Sigmoid colon (tissue), 7 donors: ENCODE measurements at places on chromosomes 2 and 18.

DNA sequence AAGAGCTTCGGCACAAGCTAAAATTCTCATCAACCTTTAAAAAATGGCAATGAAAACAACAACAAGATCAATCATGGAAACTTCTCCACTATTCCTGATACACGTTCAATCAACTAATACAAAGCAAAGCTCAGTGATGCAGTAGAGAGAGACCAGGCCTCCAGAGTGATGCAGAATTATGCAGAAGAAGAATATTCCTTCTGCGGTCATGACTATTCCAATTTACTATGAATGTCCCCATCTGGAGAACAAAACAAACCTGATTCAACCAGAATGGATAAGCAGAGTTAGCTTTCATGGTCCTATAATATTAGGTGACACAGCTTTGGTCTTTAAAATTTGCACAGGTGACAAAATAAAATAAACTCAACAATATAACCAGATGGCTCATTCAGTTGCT, 12.5 kb upstream of the MBOAT2 start:
- no peak for DNase-seq

GRCh38 chr2:10940596-10940995, 28.9 kb downstream of the KCNF1 start:
- DNase-seq = no peak

DNA sequence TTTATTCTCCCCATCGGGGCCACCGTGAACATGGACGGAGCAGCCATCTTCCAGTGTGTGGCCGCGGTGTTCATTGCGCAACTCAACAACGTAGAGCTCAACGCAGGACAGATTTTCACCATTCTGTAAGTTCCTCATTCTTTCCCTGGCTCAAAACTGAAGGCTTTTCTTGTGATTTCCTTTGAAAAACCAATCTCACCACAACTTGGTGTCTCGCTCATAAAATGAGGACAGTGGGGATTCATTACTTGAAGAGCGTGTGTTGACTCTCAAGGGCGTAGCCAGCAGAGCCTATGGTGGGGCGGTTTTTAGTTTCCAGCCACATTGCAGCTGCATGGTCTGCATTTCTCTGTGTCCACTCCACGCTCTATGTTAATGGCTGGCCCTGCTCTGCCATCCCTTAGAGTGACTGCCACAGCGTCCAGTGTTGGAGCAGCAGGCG, 29.0 kb downstream of the SLC1A4 start:
- peak; percentile 70 for DNase-seq

- peak; percentile 94 for DNase-seq
These were observed 17.5 kb downstream of the METTL8 start for GRCh38 chr2:171416009-171416926.

GRCh38 chr2:106869512-106870275, 16.3 kb downstream of the ST6GAL2 start:
- no peak for DNase-seq

DNA sequence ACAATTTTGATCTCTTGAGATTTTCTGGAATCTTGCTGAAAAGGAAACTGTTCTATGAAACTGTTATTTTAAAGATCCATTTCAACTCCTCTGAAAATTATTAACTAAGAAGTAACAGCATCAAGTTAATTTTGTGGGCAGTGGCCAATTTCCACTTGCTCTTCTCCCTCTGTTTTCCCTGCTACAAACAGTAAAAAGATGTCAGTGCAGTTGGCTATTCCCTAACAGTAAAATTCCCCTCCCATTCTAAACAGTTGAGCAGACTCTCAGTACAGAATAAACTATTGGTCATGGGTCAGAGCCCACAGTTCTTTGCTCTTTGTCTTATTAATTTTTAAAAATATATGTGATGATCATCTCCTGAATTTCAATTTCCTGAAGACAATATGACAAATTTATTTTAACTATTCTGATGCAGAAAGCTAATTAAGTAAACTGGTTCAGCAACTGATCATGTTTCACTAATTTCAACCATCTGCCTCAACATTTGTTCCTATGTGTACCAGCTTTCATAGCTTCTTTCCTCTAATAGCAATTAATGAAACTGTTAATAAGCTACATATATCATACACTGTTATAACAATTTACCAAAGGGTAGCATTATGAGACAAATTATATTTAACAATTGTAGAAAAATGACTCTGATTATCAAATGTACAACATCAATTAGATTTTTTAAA, 41.1 kb upstream of the GALNT5 start:
- no peak for DNase-seq

GRCh38 chr18:78526923-78527711, 452.5 kb upstream of the SALL3 start:
- no peak for DNase-seq

DNA sequence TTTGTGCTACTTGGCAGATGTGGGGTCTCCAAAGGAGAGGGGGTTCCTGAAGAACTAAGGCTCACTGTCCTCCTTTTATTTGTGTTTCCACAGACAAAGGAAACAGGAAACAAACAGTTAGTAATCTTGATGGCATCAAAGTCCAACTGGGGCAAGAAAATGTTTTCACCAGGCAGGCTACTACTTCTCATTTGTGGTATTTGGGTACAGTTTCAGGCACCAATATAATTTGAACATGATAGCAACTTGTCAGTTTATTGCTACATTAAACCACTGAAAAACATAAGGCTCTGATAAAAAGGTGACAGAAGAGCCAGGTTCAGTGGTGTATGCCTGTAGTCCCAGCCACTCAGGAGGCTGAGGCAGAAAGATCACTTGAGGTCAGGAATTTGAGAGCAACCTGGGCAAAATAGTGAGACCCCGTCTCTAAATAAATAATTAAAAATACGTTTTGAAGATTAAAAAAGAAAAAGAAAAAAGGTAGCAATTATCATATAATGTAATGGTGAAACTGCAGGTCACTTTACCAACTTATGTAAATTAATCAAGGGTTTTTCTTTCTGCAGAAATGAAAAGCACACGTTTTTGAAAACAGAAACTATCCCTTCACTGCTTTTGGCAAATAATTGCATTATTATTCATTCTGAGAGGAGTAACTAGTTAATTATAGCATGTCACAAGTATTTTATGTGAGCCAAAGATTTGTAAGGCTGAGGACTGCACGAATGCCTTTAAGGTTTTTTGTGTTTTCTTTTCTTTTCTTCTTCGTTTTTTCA, 157.5 kb upstream of the CAVIN2 start:
- DNase-seq = no peak

DNA sequence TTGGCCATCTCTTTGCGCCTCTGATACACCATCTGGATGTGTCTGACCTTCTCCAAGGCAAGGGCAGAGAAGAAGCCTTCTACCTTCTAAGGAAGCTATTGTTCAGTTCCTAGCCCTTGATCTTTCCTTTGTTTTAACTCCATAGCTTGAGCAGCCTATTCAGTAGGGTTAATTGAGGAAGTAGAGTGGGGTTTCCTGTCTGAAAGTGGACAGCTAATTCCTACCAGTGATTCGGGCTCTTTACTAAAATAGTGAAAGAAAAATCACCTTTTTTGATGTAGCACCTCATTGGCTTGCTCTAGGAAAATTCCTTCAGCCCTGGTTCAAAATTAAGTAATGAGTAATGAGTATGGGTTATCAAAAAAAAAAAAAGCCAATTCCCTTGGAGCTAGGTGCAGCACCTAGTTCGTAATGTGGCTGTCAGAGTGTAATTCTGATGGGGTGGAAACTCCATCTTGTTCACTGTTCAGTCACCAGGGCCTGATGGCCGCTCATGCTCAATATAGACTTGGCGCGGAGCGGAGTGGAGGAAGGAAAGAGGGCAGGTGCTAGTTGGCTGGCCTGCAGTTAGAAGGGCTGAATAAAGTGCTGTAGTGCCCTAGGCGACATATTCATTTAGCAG, 2.9 kb upstream of the MGAT5 start:
- no peak for DNase-seq

GRCh38 chr2:157441072-157441454, 2.8 kb downstream of the CYTIP start:
- DNase-seq = no peak

DNA sequence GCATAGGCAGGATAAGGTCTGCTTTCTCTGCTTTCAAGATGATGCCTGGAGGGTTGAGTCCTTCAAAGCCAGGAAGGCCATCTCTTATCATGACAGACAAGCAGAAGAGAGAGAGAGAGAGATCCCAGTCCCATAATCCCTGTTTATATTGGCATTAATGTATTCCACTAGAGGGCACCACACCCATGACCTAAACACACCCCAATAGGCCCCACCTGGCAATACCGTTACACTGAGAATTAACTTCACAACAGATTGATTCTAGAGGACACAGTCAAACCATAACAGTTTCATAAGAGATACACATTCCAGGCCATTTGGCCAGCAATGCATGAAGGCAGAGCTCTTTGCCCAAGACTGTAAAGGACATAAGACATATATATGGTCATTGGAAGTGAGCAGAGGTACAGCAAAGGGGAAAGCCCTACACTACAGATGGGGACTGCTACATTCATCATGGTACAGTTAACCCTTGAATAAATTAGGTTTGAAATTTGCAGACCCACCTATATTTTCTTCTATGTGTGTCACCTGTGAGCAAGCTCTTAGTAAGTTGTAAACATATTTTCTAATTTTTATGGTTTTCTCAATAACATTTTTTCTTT, 1516.1 kb downstream of the RPIA start:
- DNase-seq = no peak

- peak; percentile 67 for DNase-seq
These were observed 22.2 kb downstream of the TNS1 start for GRCh38 chr2:217980591-217980990.

DNA sequence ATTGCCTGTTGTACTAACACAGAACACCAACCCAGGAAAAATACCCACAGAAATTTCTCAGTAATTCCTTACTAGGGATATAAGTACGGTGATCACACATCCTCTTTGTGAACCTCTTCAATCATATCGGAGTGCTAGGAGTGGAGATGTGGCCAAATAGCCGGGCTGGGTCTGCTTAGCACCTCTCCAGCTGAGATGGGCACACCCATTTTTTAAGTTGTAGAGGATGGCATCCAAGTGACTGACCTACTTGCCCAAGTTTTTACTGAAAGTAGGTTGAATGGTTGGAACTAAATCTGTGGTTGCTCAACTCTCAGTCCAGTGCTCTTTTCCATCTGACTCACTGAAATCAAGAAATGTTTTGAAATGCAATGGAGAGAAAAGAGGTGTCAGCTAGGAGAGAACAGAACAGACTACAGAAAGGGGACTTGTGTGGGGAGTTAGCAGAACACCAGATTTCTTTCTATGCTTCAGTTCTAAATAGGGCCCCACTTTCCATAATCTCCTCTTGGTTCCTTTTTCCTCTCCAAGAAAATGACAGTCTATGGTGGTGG, 68.7 kb upstream of the FSHR start:
- no peak for DNase-seq

DNA sequence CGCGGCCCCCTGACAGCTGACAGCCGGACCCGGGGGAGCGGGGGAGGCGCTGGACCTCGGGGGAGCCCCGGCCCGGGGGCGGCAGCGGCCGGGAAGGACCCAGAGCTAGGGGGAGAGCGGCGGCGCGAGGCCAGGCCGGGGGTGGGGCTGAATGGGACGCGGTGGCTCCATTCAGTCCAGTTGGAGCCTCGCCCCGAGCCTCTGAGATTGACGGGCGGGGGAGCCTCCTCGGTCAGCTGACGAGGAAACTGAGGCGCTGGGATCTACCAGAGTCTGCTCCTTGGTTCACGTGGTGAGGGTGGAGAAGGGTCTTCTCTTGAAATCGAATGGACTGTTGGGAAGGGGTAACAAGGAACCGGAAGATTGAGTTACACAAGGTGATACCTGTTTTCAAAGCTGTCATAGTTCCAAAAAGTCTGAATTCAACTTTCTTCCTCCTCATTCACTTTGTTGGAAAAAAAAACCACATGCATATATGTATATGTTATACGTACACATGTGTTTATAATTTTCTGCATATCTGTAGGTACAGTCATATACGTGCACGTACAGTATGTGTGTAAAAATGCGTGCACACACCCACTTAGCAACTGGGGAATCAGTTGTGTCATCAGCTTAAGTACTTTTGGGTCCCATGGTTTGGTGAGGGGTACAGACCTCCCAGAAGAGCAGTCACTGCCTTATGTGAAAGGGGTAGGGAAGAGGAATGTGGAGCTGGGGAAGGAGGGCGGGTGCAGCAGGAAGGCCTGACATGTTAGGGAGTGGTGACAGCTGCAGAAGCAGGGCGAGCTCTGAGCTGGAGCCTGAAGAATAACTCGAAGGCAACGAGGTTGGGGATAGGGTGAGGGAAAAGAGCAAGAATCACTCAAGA, 628 bp downstream of the PPP1R7 start:
- no peak for DNase-seq

DNA sequence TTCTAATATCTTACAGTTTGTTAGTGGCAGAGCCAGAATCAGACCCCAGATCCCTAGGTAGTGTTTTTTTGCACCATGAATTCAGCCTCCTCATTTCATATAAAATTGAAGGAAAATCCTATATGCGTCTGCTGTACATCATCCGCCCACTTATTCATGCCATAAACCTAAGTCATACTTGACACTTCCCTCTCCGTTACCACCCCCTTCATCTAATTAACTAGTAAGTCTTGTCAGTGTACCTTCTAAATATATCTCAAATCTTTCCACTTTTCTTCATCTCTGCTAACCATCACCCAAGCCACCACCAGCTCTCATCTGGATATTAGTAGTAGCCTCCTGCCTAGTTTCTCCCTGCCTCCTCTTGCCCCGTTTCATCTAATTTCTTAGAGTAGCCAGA, 248.7 kb upstream of the SIX3 start:
- no peak for DNase-seq

GRCh38 chr2:174312581-174313234, 22.0 kb upstream of the SP9 start:
- DNase-seq = no peak

- peak; percentile 61 for DNase-seq
These were observed 49.0 kb downstream of the FAM168B start for GRCh38 chr2:131044075-131044756.

DNA sequence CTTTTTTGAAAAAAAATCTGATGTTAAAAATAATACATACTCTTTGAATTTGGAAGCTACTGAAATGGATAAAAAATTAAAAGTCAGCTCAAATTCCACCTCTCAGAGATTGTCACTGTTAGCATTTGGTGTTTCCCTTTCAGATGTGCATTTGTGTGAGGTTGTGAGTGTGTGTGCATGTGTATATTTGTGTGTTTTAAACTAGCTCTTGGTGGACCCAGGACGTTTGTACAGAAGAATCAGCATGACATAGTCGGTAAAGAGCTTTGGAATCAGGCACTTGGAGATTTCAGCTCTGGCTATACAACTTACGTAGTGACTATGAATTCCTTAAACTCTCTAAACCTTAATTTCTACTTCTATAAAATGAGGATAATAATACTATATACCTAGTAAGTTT, 14.5 kb downstream of the SPATS2L start:
- DNase-seq = no peak
